HCT116 (cell line): ENCODE measurements at places on chromosomes 1 and 21.

DNA sequence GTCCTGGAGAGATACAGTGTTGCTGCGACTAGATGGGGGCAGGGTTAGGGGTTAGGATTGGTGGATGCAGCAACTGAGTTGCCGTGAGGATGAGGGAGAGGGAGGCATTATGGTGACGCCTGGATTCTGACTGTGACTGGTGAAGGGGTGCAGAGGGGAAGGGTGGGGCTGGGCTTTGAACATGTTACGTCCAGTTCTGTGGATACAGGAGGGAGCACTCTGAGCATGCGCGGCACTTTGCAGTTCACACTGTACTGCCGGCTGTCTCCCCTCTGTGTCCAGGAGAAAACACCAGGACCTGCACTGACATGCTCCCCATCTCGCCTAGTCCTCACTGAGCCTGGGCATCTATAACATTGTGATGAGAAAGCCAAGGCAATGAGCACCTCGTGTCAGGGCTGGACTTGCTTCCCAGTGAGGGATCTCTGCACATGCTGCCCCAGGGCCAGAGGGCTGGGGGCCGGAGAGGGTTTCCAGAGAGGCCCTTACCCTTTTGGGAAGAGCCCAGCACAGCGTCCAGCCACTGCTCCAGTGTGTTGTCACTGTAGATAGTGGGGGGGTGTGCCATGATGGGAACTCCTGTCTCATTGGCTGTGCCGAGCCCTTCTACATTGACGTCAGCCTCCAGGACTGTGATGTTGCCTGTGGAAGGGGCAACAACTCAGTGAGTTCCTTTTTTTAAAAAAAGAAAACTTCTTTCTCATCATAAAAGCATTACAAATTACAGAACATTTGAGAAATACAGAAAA lies 7.6 kb downstream of the FAM151A start:
- no peak for DNase-seq

DNA sequence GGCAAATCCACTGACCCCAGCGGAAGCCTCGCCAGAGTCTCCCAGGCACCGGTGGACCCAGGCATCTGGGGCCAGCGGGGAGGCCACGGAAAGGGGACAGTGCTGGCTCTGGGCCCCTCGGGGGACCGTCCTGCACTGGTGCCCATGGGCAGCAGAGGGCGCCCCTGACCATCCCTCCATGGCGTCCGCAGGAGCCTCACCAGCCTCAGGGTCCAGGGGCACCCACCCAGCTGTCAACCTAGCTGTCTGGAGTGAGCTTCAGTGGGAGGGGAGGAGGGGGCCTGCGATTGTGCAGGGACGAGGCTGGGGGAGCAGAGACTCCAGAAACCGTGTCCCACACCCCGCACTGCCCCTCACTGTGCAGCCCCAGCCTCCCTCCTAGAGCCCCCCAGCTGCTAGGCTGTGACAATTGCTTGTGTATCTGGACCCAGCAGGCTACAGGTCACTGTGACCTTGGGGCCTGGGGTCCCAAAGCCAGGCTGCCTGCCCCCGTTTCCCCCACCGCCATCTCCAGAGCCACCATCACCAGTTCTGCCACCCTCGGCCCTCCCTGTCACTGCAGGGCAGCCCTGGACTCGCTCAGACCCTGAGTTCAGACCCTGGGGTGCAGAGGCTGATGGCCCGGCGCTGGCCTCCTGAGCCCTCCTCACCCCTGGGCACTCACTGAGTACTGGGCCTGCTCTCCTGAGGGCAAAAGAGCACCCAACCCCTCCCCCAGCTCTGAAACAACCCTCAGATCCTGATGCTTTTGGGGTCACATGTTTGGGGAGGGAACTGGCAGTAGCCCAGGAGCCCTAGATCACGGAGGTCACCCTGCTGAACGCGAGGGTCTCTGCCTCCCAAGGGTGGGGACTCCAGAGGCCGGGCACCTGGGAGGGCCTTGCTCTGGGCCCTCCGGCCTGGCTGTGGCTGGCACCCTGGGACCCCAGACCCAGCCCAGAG lies 10.6 kb upstream of the COL6A1 start:
- DNase-seq: no peak

DNA sequence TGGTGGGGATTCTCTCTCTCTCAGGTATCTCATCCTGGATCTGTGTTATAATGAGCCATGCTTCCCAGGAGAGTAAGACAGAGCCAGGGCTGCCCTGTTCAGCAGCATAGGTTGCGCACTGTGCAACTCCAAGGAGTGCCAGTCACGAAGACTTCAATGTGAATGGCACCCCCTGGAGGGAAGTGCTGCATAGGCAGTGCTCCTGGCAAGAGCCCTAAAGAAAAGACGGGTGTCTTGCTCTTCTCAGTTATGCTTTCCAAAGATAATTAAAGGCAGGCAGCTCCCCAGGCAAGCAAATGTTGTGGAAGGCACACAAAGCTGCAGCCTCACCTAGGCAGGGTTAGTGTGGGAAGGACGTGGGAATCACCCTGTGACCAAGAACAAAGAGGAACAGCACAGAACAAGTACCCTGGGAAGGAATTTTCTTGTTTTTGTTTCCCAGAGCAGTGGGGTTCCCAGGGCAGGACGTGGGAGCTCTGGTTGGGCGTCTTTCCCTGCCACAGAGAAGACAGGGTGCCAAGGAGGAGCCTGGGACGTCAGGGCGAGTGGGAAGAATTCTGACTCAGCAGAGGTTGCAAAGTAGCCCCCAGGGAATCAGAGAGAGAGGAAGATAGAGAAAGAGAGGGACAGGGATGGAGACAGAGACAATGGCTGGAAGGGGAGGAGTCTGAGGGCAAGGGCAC lies 120.9 kb downstream of the KCNN3 start:
- peak; percentile 59 for DNase-seq

GRCh38 chr1:31231802-31232201 lies 7.9 kb downstream of the NKAIN1 start:
- DNase-seq: no peak

- DNase-seq: no peak
These were observed 60.7 kb upstream of the ITPKB start for GRCh38 chr1:226799634-226800281.

GRCh38 chr21:14543983-14544382 lies 2.1 kb downstream of the SAMSN1 start:
- DNase-seq: no peak

DNA sequence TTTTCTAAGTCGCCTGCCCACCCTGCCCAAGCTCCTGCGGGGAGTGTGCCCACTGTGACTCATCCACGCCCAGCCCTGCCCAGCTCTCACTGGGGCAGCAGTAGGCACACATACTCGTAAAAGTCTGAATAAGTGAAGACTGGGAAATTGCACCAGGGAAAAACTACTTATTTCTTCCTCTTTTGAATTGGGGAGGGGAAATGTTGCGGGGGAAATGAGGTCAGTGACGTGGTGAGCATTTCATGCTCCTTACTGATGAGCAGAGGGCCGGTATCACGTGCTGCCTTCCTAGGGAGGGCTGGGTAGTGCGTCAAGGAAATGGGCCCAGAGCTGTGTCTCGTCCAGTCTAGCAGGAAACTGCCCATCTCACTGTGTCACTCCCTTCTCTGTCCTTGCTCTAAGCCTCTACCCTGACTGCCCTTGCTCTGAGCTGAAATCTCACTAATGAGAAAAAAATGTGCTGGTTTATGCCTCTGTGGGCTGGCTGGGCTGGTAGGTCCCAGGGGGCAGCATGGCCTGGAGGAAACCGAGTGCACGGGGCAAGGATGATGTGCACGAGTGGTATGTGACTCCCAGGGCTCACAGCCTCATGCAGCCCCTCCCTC lies 13.5 kb upstream of the TNFRSF1B start:
- no peak for DNase-seq

DNA sequence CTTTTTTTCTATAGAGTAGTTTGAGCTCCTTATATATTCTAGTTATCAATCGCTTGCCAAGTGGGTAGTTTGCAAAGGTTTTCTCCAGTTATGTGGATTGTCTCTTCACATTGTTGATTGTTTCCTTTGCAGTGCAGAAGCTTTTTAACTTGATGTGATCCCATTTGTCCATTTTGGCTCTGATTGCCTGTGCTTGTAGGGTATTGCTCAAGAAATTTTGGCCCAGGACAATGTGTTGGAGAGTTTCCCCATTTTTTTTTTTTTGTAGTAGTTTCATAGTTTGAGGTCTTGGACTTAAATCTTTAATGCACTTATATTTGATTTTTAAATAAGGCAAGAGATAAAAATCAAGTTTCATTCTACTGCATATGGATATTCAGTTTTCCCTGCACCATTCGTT lies 774.8 kb upstream of the ADAMTS5 start:
- DNase-seq: no peak

DNA sequence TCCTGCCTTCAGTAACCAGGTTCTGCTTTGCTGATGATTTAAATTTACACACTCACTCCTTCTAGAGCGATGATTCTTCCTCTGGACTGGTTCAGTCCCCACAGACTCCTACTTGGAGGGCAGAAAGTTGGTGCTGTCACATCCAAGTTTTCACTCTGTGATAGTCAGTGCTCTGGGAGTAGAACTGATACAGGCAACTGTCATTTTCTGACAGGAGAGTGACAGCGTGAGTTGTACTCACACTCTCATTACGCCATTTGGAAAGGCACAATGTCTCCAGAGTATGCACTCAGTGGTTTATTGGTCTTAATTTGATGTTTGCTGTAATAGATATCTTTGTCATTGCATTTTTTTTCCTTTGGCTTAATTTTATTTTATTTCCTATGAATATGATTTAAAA lies 96.0 kb downstream of the GRIK1 start:
- DNase-seq: no peak

DNA sequence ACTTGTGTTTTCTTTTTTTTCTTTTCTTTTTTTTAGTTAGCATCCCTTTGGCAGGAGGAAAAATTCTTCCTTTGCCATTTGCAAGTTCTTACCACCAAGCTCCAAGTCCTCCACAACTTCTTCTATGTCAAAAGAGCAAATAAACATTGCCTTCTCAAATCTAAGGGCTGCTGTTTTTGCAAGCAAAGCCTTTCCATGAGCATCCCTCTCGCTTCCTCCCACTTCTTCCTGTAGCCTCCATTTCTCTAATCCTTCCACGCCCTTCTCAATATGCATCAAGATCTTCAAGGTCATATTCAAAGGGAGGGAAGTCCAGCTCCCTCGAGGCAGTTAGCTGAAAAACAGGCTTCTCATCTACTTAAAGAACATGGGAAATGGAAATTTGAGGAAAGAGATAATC lies 147.1 kb downstream of the ADSS2 start:
- DNase-seq: no peak
